ENCODE measurements at places on chromosomes 7 and 10.

GRCh38 chr10:123133541-123134342 lies 2.0 kb upstream of the HMX3 start:
- DNase-seq, result no peak

GRCh38 chr10:55369670-55370420 lies 568.8 kb upstream of the PCDH15 start:
- no peak for DNase-seq

DNA sequence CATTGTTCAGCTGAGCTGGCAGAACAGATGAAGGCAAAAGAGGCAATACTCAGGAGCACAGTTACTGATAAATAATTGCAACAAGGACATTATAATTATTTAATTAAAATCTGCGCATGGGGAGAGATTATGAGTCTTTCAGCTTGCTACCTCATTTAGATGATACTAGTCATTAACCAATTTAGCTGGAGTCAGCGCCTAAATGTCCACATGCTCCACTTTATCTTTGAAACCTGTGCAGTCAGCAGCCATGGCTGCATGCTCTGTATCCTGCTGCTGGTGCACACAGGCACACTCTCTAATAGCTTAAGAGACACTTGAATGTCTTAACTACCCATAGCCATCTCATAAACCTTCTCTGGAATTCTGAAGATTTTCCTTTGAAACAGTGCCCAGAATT lies 196.8 kb downstream of the PPP1R3A start:
- DNase-seq, result no peak

DNA sequence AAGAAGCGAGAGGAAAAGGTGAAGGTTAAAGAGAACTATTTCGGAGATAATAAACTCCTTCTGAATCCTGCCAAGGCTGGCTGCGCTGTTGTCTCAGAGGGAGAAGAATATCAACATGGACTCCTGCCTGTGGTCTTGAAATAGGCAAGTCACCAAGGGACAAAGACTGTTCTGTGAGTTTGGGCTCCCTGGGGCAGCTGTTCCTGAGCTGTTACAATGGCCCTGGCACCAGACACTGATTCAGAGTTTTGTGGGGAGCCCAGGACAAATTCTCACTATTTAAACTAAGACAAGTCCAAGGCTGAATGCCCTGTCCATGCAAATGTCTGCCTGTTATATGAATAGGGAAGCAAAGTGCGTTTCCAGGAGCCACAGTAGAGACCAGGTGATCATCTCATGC lies 81.4 kb downstream of the PRPF18 start:
- DNase-seq, result no peak

DNA sequence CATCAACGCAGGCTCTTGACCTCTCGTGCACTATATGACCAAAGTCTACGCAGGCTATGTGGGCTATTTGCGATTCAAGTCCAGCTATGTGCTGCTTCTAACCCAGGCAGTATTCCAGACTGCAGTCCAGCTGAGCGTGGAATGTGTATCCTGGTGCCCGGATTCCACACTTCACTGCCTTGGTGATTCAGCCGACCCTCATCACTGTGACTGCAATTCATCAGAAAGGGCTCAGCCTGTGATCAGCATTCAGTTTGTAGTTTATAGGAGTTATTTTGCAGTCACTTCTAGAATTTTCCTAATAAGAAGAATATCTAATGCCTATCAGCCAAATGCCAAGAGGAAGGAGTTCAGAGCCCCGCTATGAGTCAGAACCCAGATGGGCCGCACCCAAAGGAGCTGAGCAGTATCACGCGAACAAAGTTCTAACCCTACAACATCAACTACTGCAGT lies 119.8 kb upstream of the LANCL2 start:
- no peak for DNase-seq

DNA sequence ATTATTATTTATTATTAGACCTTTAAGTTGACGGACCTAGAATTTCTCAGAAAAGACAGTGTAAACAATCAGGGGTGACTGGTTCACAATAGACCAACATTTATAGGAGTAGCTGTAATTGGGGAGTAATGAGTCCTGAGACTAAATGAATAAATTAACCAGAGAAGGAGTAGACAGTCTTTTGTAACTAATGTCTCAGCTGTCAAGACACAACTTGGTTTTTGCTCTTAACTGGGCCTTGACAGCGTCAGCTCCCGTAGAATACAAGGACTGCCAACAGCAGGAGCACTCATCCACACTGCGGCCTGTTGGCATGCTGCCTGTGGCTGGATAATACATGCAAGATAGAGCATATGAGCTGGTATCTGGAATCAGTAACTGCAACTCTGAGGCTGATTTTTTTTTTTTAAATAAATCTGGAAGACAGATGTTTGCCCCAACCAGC lies 123.9 kb downstream of the CACNA2D1 start:
- DNase-seq, result no peak

DNA sequence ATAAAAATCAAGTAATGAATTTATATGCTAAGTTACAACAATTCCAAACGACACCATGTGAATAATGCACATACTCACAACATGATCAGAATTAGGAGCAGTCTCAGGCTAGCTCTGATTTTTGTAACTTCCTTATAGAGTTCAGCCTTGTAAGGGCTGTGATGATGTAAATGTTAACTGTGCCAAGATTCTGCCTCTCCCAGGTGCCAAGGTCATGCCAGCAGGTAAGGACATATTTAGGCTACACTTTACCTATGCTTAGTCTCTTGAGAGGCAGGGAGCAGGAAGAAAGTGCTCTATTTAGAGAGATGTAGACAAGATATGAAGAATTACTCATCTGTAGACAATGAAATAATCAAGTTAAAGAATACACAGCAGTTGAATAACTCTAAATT lies 53.6 kb upstream of the AGR3 start:
- DNase-seq, result no peak

GRCh38 chr7:110027385-110027784 lies 1063.5 kb upstream of the LRRN3 start:
- DNase-seq, result no peak

DNA sequence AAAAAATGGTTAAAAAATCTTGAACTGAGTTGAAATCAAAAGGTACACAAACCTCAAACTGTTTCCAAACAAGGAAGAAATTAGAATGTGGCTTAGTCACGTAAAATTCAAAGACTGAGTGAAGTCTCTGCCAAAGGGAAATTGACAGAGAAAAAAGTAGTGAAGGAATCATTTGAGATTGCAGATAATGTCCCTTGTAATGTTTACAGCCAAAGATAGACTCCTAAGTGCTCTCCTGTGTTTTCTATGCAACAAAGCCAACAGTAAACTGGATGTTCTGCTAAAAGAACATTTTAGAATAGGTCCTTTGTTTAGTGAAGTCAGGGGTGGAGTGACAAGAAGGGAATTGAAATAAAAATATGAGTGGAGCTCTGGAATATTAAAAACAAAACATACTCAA lies 117.9 kb downstream of the ITGA8 start:
- no peak for DNase-seq

- no peak for DNase-seq
Observed at GRCh38 chr7:129123510-129123857, 21.0 kb upstream of the TSPAN33 start.

DNA sequence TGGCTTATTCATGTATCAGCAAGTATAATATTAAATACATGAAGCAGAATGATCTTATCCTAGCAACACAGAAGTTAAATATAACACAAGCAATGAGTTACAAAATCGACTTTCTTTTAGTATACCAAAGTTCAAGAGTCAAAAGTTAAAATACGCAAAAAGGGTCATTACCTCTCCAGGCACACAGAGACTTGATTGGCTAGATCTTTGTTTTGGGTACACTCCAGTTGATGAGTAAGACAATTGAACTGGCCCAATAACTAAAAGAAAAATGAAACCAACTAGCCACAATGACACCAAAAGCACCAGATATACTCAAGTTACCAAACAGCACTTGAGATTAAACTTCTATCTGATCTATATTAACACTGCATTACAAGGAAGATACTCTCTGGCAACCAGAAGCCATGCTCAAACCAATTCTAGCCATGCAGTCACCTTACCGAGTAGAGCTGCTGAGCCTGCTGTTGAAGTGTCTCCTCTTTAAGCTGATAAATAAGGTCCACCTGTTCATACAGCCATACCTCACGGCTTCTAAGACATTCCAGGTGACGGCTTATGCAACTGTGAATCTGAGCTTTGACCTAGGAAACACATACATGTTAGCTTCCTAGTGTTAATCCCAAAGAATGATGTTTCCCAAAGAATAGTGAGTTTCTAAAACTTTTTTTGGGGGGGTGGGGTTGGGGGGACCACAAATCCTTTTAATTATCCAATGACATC lies 15.6 kb downstream of the NCOA4 start:
- no peak for DNase-seq

DNA sequence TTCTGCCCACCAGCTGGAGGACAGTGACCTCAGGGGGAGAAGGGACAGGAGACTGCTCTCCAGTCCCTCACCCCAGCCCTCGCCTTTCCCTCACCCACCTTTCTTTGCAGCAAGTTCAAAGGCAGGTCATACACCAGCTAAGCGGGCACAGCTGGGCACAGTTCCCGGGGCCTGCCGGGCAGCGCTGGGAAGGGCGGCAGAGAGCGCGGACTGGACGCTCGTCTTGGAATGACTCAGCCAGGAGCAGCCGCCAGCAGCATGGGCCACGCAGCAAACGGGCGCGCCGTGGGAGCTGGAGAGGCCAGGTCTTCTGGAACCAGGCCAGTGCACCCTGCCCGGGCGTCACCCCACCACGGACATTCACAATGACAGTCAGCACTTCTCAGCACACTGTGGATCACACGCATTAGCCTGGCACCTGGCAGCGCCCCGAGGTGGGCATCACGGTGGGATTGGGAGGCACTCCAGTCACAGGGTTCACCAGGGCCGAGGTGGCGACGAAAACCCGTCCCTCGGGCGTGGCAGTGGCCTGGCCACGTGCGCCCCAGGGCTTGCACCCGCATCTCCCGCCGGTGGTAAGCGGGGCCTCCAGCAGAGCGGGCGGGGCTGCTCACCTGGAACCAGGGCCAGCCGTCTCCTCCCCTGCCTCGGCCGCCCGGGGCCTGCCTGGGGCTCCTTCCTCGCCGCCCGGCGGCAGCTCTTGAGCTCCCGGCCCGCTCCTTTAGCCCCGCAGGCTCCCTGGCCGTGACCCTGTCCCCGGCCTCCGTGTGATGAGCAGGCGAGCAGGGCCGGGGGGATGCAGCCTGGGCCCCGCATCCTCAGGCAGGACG lies 29.0 kb upstream of the WDFY4 start:
- DNase-seq, result no peak

DNA sequence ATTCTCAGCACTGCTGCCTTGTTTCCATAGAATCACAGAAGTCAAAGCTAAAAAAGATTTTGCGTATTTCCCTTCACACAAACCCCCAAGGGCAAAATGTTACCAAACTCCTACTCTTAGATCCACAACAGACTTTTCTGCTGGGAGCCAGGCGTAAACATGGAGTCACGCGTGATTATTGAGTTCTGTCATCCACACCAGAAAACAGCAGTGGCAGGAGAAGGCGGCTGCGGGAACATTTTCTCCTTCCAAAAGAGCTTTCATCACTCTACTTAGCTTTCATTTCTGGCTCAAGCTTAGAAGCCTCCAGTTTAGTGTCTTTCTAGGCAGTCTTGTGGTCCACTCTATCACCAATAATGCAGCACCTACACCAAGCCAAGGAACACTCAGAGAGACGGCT lies 712.9 kb upstream of the NRP1 start:
- DNase-seq, result no peak

- DNase-seq, result no peak
Observed at GRCh38 chr10:26372513-26373354, 65.4 kb upstream of the APBB1IP start.

GRCh38 chr10:46096446-46096845 lies 50.4 kb upstream of the MSMB start:
- DNase-seq, result no peak

DNA sequence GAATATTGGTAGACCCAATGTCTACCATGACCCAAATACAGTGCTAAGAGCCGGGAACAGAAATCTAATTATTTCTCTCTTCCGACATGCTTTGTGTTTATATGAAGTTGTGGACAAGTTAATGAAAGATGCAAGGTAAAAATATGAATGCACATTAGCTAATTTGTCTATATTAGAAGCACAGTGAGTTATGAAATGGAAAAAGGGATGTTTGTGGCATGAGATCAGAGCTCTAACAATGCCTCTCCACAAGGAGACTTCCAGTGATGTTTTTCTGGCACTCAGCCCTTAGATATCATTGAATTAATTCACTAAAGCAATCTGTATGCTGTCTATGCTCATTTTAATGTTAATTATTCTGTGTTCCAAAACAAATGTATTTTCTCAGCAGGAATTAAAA lies 897.2 kb downstream of the CNTNAP2 start:
- DNase-seq, result no peak

GRCh38 chr7:155983176-155983815 lies 171.0 kb upstream of the SHH start:
- DNase-seq, result no peak

- DNase-seq, result no peak
Observed at GRCh38 chr7:20826243-20826642, 39.6 kb upstream of the SP8 start.

- DNase-seq, result no peak
Observed at GRCh38 chr7:17289074-17289645, 9.3 kb upstream of the AHR start.

DNA sequence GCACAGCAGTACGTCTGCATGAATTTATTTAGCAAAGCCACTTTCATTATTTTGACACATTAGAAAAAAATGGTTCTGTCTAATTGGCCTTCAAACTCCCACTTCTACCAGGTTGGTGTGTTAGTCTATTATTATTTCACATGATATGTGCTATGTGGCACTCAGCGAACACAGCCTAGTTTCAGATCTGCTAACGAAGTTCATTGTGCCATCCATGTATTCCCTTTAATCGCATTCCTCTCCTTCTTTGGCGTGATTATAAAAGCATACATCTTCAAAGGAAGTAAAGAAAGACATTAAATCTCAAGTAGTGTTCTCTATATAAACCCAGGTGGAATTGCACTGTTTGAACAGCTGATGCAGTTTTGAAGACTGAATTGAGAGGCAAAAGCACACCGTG lies 96.4 kb upstream of the CACNA2D1 start:
- no peak for DNase-seq

DNA sequence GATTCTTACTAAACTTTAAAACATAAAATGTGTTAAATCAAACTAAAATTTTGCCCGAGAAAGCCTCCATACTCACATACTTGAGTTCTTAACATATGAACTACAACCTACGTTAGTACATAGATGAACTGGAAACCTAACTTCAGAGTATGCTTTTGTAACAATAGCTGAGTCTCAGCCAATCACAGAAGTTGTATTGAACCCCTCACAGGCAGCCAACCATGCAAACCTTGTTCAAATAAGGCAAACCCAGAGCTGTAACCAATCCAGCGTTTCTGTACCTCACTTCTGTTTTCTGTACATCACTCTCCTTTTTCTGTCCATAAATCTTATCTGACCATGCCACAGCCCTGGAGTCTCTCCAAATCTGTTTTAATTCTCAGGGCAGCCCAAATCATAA lies 157.3 kb upstream of the COL1A2 start:
- DNase-seq, result no peak
